ENCODE measurements at places on chromosomes 2 and 18.

GRCh38 chr2:168149150-168149974, 98.0 kb downstream of the STK39 start:
- no peak for DNase-seq

GRCh38 chr2:171163261-171163660, 2.6 kb upstream of the TLK1 start:
- peak; percentile 15 for DNase-seq

DNA sequence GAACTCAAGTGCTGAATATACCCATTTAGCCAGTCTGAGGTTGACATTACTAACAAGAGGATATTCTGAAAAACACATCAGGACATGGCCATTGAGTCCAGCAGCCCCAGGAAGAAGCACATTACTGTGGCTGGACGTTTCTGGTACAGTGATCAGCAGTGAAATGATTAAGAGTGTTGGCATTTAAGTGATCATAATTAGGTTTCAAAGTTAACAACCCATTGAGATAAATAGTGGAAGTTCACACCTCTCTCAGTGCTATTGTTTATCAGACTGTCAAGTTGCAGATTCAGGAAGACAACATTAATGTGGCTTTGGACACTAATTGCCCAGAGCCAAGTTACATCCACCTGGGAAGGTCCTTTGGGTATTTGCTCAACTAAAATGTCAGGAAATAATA, 139.5 kb upstream of the GAREM1 start:
- no peak for DNase-seq

DNA sequence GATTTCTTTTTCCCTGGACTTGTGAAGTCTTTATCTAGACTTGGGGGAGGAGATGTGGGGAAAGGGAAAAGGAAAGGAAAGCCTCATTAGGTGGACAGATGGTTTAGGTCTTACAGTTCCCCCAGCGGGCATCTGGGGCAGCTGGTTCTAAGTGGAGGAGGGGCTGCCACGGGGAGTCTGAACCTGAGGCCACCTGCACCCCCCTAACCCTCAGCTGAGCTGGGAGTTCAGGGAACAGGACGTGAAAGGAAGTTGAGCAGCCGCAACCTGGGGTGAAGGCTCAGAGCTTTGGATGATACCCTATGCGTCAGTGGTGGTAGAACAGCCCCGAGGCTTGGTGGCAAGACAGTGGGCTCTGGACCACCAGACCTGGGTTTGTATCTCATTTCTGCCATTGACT, 26.8 kb downstream of the ITM2C start:
- DNase-seq, result peak; percentile 81

DNA sequence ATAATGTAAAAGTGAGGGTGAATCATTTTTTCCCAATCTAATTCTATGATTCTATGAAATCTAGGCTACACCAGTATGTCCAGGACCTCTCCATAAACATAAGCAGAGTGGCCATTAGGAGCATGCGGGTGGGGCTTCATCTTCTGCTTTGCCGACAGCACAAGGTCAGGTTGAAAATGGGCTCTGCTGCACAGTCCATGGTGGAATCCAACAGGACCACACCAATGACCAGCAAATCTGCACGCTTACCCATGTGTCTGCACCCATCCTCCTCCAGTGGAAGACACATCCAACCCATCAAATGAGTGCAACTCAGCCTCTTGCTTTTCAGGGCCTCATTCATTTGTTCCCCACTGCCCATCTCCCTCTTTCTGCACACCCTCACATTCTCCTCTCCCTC, 43.3 kb upstream of the SKOR2 start:
- no peak for DNase-seq

Data from RPMI8226 (cell line).